ENCODE measurements at places on chromosomes 13 and 19. TPM values are rescaled to one million over a fixed set of nuclear protein-coding genes. Genes with fewer than 3 reads are reported as not detected.

Gene KASH5
- not detected for total RNA-seq

DNA sequence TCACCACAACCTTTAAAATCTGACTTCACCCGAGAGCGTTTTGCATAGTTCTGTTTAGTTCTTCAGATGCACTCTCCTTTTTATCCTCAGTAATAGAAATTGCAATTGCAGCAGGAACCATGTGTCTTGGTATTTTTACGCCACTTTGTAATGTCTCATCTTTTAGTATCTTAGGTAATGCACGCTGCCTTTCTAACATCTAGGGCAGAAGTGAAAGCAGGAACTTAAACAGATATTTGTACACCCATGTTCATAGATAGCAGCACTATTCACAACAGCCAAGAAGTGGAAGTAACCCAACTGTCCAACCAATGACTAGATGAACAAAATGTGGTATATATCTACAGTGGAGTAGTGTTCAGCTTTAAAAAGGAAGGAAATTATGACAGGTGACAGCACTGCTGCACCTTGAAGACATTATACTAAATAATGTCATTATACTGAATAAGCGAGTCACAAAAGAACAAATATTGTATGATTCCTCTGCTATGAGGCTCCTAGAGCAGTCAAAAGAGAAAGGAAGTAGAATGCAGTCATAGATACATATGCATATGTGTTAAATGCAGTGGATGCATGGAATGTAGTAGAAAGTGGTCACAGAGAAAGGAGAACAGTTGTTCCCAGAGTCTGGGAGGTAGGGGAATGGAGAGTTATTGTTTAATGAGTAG, 105.9 kb upstream of the GJB6 start:
- no peak for DNase-seq

Gene OXGR1
- total RNA-seq = 0.42 TPM

Gene USE1
- total RNA-seq = 33.2 TPM

DNA sequence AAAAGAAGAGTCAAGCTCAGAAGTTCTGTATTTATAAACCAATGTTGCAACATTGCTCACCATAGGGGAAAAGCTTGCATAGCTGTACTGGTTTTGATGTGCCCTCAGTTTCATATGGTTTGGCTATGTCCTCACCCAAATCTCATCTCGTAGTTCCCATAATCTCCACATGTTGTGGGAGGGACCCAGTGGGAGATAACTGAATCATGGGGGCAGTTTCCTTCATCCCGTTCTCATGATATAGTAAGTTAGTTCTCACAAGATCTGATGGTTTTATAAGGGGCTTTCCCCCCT, 73.9 kb downstream of the TNFRSF19 start:
- DNase-seq = no peak

DNA sequence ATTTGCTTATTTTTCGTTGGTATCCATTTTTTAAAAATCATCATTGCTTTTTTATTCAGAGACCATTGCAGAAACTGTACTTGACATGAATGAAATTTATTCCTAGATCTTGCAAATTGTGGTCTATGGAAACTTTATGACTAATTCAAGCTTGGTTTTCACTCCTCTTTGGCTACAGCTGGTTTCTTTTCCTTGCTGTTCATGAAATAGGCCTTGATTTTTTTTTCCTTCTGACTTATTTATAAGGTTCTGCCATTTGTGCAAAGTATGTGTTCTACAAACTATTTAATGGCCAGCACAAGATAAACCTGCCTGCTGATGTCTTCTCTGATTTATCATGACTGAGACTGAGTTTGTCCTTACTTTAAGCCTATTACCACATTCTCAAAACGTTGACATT, 764.0 kb upstream of the SLITRK5 start:
- no peak for DNase-seq

DNA sequence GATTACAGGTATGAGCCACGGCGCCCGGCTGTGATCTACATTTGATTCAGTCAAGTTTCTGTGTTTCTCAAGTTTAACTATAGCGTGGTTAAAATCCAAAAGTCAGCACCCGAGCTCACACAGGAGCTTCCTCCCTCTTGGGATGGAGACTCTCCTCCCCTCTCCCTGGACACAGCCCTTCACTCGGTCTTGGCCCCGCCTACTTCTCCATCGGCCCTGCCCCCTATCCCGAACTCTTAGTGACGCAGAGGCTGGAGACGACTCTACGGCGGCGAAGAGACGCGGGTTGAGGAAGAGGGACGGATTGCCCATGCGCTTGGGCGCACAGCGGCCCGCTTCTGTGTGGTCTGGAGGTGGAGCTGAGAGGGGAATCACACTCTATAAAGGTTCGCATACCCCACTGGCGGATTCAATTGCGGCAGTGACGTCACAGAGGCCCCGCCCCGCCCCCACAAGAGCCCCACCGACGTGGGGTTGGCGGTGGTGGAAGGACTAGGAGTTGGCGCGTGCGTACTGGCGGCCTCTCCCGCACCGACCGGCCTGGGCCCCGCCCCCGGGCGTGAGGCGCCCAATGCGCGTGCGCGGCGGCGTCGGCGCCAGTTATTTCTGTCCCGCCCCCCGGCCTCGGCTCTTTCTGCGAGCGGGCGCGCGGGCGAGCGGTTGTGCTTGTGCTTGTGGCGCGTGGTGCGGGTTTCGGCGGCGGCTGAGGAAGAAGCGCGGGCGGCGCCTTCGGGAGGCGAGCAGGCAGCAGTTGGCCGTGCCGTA, at the start of gene TRIM28:
Gene TRIM28, plus strand, starts transcription at position 239 of the 765 bp plus-strand sequence. CDS start 694 bp downstream, outside the sequence.
- DNase-seq = peak; percentile 100

DNA sequence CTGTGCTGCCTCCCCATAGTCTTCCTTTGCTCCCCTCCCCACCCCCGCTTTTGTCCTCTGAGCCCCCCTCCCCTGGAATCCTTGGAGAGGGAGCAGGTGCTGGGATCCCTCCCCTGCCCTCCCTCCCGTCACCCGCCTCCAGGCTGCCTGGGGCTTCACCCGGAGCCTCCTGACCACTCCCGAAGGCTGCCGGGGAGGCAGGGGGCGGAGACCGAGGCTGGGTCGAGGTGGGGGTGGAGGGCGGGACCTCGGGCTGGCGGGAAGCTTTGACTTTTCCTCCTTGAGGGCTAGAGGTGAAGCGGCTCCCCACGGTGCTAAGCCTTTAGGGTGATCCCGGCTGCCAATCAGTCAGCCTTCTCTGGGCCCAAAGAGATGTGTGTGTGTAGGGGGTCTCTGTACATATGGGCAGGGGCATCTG, 1.5 kb downstream of the KMT5C start:
- DNase-seq = no peak

Gene PLK5
- not detected for total RNA-seq

DNA sequence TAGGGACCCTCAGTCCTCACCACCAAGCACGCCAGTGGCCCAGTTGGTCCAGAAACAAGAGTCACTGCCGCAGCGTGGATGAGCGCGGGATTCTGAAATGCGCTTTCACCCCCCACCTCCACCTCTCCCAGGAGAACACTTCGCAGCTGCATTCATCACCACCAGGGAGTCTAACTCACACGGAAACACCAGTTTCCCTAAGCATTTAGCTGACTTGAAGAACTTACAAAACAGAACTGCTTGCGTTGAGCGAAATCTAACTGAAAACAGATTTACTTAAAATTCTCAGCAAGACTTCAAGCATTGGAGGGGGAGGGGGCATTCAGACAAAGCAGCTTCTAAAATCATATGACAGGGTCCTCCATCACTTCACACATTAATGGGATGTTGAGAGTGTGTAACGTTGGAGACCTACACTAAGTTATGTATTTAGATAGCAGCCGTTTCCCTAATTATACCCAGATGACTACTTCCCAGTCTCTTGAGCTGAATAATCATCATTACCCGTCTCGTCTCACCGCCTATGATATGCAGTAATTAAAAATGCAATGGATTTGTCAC, 258.2 kb upstream of the IRS2 start:
- DNase-seq = no peak

Gene SSC5D
- total RNA-seq = 13.9 TPM

GRCh38 chr19:44958090-44958489, 2.9 kb downstream of the CLPTM1 start:
- no peak for DNase-seq

Gene KCNN4
- 3.1 TPM for total RNA-seq

Measured in mesenteric fat pad (tissue), 1 donor.